Ascending aorta (tissue), 2 donors: ENCODE measurements at places on chromosomes 6 and 20. TPM values are rescaled to one million over a fixed set of nuclear protein-coding genes. Genes with fewer than 3 reads are reported as not detected.

The AARS2 gene
- 4.5 TPM for total RNA-seq

The FLRT3 gene
- not detected for total RNA-seq

The PNPLA1 gene
- not detected for total RNA-seq

The AIF1 gene
- total RNA-seq: 1.7 TPM

The ZNF831 gene
- total RNA-seq: 0.53 TPM

The TCF21 gene
- total RNA-seq: 0.32 TPM

The CTAGE9 gene
- not detected for total RNA-seq

The THEMIS gene
- not detected for total RNA-seq

The SAMD10 gene
- not detected for total RNA-seq

DNA sequence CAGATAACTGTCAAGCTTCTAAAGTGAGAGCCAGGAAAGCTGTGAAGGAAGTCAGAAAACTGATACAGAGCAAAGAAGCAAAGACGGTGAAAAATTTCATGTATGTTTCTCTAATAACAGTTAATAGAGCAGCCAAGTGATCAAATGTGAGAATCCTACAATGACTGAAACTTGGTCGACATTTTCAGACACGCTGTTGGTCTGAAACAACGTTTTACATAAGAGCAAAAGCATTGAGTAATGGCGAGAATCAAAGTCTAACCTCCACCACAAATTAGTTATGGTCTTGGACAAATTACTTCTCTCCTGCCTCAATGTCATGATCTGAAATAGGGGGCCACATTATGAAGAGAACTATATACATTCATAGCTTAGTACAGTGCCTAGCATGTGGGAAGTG is 3.3 kb downstream of the MKKS start:
- no peak for DNase-seq
- H3K36me3 ChIP-seq: no peaks in the 10 kb centered on the region
- no peak overlapping the region for H3K27ac ChIP-seq
- peaks cover 19% of the 10 kb centered on the region for H3K4me1 ChIP-seq
- H3K4me3 ChIP-seq: no peak overlapping the region
- no peaks in the 10 kb centered on the region for H3K27me3 ChIP-seq

DNA sequence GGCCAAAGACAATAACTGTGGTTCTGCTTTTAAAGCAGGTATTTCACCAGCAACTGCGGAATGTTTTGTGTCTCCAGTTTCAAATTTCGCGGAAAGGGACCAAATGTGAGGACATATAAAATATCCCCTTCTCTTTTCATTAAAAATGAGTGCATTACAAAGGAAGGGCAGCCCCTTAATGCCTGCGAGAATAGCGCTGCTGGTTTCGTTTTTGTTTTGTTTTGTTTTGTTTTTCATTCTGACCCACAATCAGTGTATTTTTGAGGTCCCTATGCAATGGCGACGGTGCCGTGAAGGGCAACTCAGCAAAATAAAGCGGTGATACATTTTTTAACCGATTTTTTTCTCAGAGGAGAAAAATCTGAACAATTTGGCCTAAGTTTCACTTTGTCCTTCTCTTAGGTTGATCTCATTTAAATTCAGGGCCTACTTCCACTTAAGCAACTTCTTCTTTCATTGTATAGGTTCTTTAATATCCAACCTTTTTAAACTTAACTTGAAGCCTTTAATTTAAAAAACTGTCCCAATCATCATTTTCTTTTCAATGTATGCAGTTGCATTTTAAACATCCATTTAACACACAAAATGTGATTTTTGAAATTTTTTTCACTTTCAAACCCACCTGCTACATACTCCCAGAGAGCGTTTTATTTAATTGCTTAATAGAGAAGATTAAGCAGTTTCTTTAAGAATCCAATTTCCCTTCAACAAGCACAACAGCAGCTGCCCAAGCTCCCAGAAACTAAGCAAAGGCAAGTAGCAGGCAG is 2.9 kb upstream of the HIVEP2 start:
- peak overlapping the region; percentile 98 for H3K27ac ChIP-seq
- no peaks in the 10 kb centered on the region for H3K36me3 ChIP-seq
- H3K4me1 ChIP-seq: peaks cover 6% of the 10 kb centered on the region
- no peaks in the 10 kb centered on the region for H3K27me3 ChIP-seq
- no peak for DNase-seq
- H3K4me3 ChIP-seq: peak overlapping the region; percentile 74

- no peak overlapping the region for H3K27ac ChIP-seq
- no peak for DNase-seq
- H3K4me3 ChIP-seq: no peak overlapping the region
Measured at GRCh38 chr6:106844930-106845329, 129.6 kb downstream of the CD24 start.

DNA sequence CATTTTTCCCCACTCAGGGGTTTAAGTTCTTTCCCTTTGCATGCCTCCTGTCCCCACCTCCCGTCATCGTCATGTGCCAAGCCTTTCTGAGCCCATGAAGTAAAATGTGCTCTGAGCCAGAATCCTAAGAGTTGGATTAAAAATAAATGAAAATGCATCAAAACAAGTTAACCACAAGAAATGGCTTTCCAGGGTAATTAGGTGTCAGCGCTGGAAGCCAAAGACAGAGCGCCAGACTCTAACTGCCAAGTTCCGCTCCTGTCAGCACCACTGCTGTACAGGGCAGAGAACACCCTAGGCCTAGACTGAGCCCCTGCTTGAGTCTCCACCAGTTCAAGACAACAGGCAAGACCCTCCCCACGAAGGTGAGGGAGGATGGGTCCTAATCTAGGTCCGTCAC is 5.5 kb upstream of the C20orf202 start:
- no peak overlapping the region for H3K4me3 ChIP-seq
- no peaks in the 10 kb centered on the region for H3K4me1 ChIP-seq
- no peaks in the 10 kb centered on the region for H3K27me3 ChIP-seq
- no peak overlapping the region for H3K27ac ChIP-seq
- DNase-seq: no peak
- H3K36me3 ChIP-seq: no peaks in the 10 kb centered on the region

GRCh38 chr6:168113226-168113625 is 34.2 kb upstream of the FRMD1 start:
- no peaks in the 10 kb centered on the region for H3K36me3 ChIP-seq
- DNase-seq: no peak
- H3K4me1 ChIP-seq: no peaks in the 10 kb centered on the region
- no peaks in the 10 kb centered on the region for H3K27me3 ChIP-seq

GRCh38 chr6:151027936-151028838 is 162.7 kb downstream of the MTHFD1L start:
- no peaks in the 10 kb centered on the region for H3K36me3 ChIP-seq
- H3K4me1 ChIP-seq: no peaks in the 10 kb centered on the region
- no peak for DNase-seq

DNA sequence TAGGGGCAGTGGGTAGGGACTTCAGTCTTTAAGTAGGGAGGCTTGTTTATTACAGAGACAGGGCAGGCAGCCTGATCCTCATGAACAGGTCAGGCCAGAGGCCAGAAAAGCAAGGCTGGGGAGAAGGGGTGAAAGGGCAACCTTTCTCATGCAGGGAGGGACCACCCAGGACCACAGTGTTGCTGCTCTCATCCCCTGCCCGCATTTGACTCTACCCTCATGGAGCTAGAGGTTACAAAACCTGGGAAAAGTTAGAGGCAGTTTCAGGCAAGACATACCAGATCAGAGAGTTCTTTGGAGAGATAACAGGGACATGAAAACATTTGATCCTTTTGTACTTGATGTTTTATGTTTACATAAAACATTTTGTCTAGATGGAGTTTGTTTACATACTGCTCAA is 38.1 kb downstream of the MDGA1 start:
- H3K4me3 ChIP-seq: no peak overlapping the region
- no peak overlapping the region for H3K27ac ChIP-seq
- no peaks in the 10 kb centered on the region for H3K27me3 ChIP-seq
- no peak for DNase-seq
- H3K36me3 ChIP-seq: no peaks in the 10 kb centered on the region

DNA sequence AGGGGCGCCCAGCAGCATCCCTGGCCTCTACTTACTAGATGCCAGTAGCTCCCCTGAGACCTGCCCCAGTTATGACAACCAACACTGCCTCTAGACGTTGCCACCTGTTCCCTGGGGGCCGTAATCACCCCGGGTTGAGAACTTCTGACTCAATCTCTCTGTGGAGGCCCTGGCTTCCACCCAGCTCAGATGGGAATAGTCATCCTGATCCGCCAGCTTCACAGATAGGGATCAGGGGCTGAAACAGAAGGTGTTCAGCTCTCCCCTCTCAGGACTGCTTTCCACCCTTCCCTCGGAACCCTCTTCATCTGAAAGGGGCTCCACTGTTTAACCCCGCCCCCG is 3.3 kb downstream of the CAPN11 start:
- H3K4me3 ChIP-seq: no peak overlapping the region
- H3K36me3 ChIP-seq: no peaks in the 10 kb centered on the region
- no peaks in the 10 kb centered on the region for H3K27me3 ChIP-seq

- no peaks in the 10 kb centered on the region for H3K4me1 ChIP-seq
- H3K36me3 ChIP-seq: no peaks in the 10 kb centered on the region
- no peak overlapping the region for H3K4me3 ChIP-seq
- no peaks in the 10 kb centered on the region for H3K27me3 ChIP-seq
Measured at GRCh38 chr6:144155529-144155928, 5.2 kb downstream of the STX11 start.

- DNase-seq: no peak
- no peaks in the 10 kb centered on the region for H3K27me3 ChIP-seq
- peaks cover 19% of the 10 kb centered on the region for H3K4me1 ChIP-seq
- peaks cover 44% of the 10 kb centered on the region for H3K36me3 ChIP-seq
- no peak overlapping the region for H3K27ac ChIP-seq
Measured at GRCh38 chr6:36912030-36912454, 26.3 kb downstream of the C6orf89 start.
